NCI-H1436 (cell line): ENCODE measurements at places on chromosomes 3 and 15.
A peak's percentile ranks its signal among the peaks of the same experiment; 100 is the strongest.

GRCh38 chr3:49793486-49794085 is 6.1 kb downstream of the CDHR4 start:
- no peak for DNase-seq

DNA sequence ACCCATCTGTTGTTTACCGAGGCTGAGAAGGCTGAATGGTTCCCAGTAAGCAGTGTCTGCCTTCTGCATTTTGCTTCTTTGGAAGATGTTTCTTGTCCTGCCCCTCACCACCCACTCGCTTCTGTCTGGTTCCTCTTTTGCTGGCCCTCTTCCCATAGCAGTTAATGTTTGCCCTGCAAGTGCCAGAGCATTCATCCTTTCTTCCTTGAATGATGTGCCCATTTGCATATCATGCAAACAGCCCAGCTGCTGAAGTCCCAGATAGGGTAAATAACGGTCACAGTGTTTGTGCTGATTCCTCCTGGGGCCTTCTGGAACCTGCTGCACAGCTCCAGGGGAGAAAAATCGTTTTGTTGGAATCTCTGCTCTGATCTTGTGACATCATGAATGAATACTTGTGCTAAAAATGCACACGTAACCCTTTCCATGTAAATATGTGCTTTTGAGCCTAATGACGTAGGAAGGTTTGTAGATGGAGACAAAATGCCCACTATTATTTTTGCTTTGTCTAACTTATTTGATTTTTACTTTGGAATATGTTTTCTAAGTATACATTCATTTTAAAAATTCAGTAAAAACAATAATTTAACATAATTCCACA is 381.0 kb downstream of the SOX2 start:
- DNase-seq = peak; percentile 39

DNA sequence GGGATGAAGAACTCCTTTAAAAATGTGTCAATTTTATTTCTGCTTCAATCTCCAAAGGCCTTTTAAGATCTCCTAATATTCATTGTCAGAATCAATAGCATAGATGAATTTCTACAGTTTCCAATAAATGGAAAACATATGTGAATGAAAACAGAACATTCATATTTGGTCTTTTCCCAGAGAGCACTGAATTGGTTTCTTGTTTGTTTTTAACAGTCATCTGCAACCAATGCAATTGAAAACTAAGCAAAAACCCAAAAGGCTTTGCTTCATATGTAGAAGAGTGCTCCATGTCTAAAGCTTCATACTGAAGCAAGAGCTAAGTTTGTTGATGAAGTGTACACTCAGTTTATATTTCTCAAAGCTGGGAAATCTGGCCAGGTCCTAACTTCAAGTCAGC is 426.5 kb upstream of the CDIN1 start:
- DNase-seq = no peak

GRCh38 chr3:98545940-98546339 is 14.2 kb downstream of the GPR15 start:
- no peak for DNase-seq

GRCh38 chr3:50170689-50171088 is 15.6 kb downstream of the SEMA3F start:
- DNase-seq = no peak

- DNase-seq = no peak
Observed at GRCh38 chr3:50890688-50891344, 216.1 kb downstream of the DOCK3 start.

DNA sequence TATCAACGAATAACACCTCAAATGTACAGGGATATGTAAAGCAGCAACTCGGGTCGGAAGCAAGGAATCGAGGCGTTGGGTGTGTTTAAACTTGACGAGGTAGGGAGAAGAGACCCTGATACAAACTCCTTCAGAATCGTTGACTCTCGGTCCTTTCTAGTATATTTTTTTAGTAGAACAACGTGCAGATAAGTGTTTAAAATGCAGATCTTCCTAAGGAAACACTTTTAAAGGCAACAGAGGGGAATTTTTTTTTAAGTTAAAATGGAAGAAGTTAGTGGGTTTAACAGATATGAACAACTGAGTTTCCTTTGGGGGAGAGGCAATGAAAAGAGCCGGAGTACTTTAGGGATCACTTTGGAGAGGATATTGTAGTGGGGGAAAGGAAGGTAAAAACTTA is 1.1 kb upstream of the KPNA4 start:
- DNase-seq = no peak

DNA sequence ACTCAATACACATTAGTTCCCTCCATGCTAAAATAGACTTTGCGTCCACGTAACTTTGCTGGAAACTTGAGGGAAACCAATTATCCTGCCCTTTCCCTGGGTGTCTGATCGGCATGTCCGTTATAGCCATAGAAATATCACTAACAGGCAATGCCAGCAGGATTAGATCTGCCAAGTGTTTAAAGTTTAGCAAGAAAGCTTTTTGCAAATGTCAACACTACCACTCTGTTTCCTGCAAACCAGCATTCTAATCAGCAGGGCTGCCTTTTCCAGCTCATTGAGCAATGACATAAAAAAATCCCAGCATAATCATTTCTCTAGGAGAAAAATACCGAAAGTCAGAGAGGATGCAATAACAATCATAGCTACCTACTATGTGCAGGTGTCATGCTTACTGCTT is 60.9 kb downstream of the NOX5 start:
- DNase-seq = no peak

GRCh38 chr3:102038477-102039142 is 189.3 kb downstream of the NFKBIZ start:
- no peak for DNase-seq
